Osteocyte (in vitro differentiated cells): ENCODE measurements at places on chromosomes 11 and 22. TPM values are rescaled to one million over a fixed set of nuclear protein-coding genes. Genes with fewer than 3 reads are reported as not detected.

- DNase-seq, result no peak
- H3K27ac ChIP-seq, result no peak overlapping the region
- H3K36me3 ChIP-seq, result no peaks in the 10 kb centered on the region
- no peak overlapping the region for H3K4me3 ChIP-seq
These were observed 58.4 kb upstream of the RCN1 start for GRCh38 chr11:32032478-32032877.

- no peak overlapping the region for H3K27ac ChIP-seq
- DNase-seq, result no peak
- no peaks in the 10 kb centered on the region for H3K36me3 ChIP-seq
- H3K4me1 ChIP-seq, result peaks cover 17% of the 10 kb centered on the region
- H3K27me3 ChIP-seq, result peaks cover 55% of the 10 kb centered on the region
These were observed 19.3 kb upstream of the PAX6 start for GRCh38 chr11:31830406-31830805.

The SIK2 gene
- total RNA-seq, result 19.0 and 21.9 TPM in 2 replicates

DNA sequence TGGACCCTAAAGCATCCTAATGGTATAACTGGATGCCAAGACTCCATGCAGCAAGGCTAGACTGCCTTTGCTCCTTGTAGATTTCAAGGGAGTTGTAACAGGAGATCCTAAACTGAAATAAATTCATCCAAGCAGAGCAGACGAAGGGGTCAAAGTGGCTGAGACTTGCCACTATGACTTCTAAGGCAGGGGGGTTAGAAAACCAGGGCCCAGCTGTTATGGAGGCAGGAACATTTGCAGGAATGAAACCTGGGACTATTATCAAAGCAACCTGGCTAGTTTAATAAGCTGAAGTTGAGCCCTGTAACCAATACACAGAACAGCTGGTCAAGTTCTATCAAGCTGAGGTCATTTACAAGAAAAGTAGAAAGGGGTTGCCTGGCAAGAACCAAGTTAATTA, 122.2 kb upstream of the TRPC6 start:
- H3K36me3 ChIP-seq, result peaks cover 2% of the 10 kb centered on the region
- H3K4me3 ChIP-seq, result no peak overlapping the region
- H3K27ac ChIP-seq, result no peak overlapping the region
- H3K27me3 ChIP-seq, result no peaks in the 10 kb centered on the region
- peaks cover 13% of the 10 kb centered on the region for H3K4me1 ChIP-seq

- no peak for DNase-seq
- no peak overlapping the region for H3K27ac ChIP-seq
- H3K4me1 ChIP-seq, result no peaks in the 10 kb centered on the region
These were observed 37.1 kb downstream of the MCM5 start for GRCh38 chr22:35437049-35437448.

The PRDM11 gene
- total RNA-seq, result 22.9 and 25.4 TPM in 2 replicates

DNA sequence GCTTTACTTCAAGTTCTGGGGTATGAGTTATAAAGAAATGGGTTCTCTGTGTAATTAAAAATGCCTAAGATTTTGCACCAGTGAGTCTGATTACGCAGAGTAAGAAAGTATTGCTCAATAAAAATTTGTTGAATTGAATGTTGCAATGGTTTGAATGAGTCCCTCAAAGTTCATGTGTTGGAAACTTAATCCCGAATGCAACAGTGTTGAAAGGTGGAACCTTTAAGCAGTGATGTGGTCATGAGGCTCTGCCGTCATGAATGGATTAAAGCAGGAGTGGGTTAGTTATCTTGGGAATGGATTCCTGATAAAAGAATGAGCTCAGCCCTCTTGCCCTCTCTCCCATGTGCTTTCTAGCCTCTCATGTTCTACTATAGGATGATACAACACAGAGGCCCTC, 52.6 kb upstream of the SESN3 start:
- no peaks in the 10 kb centered on the region for H3K36me3 ChIP-seq
- peaks cover 26% of the 10 kb centered on the region for H3K27me3 ChIP-seq
- H3K4me1 ChIP-seq, result peaks cover 5% of the 10 kb centered on the region
- no peak overlapping the region for H3K27ac ChIP-seq
- no peak for DNase-seq

- no peak overlapping the region for H3K4me3 ChIP-seq
- H3K27me3 ChIP-seq, result no peaks in the 10 kb centered on the region
- no peaks in the 10 kb centered on the region for H3K36me3 ChIP-seq
- no peak overlapping the region for H3K27ac ChIP-seq
- peaks cover 21% of the 10 kb centered on the region for H3K4me1 ChIP-seq
These were observed 39.3 kb downstream of the ALX4 start for GRCh38 chr11:44270403-44271273.
